T-helper 22 cell (primary cell): ENCODE measurements at places on chromosomes 11 and 22.

DNA sequence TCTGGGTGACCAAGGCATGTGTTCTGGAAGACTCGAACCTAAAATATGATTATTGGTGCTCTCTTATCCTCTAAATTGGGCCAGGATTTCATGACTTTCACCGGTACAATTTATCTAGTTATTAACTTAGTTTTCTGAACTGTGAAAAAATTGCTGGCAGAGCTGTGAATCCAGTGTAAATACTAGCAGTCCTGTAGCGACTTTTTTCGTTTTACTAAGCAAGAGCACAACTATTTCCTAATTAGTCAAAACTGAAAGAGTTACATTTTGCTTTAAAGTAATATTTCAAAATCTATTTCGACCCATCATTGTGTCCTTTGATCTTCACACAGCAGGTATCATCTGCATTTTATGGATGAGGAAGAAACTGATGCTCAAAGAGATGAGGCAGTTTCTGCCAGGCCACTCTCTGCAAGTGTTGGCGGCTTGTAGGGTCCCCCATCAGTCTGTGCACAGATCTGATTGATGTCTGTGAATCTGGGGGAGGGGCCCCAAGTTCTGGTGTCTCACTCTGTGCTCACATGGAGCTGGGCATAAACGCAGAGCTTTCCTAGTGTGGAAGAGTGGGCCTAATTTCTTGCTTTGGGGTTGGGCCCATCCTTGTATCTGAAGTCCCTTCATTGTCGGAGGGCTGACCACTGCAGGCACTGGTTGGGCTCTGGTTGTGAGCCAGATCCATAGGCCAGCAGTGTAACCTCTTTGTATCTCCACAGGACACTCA, 1.4 kb upstream of the TRMT2A start:
- DNase-seq = no peak

DNA sequence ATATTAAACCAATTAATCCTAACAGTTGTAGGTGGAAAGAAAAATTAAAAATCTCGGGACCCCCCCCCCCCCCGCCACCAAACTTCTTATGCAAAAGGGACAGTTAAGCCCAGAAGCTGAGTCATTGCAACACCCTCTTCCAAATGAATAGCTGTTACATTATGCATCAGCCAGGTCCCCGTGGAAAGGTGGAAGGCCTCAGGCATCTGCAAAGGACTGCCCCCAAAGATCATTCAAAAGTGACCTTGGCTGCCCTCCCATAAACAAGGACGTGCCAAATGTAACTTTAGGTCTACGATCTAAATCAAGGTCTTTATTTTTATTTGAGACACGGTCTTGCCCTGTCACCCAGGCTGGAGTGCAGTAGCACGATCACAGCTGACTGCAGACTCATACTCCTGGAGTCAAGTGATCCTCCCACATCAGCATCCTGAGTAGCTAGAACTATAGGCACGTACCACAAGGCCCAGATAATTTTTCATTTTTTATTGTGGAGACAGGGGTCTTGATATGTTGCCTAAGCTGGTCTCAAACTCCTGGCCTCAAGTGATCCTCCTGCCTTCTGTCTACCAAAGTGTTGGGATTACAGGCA, 22.8 kb downstream of the SYN3 start:
- DNase-seq = no peak

DNA sequence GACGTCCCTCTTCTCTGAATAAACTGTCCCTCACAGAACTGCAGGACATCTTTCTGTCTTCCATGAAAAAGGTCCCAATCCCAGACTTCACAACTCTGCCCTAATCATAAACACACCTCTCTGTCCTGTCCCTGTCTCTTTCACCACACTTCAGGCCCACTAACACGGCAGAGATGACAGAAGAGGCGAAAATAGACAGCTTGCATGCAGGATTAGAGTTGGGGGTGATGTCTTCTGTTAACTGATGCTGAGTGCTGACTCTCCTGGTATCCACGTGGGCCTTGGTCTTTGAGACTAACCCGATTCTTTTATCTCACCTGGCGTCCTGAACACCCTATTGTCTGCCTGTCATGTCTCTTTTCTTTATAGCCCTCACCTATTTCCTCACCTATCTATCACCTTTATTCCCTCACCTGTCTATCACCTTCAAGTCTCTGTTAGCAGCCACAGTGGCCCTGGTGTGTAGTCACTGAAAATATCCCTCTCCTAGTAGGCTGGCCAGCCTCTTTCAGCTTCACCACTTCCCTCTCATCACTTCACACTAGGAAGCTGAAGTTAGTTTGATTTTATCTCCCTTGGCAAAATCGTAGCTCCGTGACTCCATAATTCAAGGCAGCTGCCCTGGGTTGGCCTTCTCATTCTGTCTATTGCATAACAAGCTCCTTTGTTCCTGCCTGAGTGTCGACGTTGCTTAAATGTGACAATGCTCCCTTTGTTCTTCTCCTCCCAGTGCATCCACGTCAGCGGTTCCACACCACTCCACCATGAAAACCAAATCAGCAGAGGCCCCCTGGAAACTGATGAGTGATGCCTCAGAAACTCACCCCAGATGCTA, 30.6 kb upstream of the DRD2 start:
- no peak for DNase-seq

- DNase-seq = no peak
Observed at GRCh38 chr22:48713272-48714205, 1114.1 kb downstream of the BRD1 start.

DNA sequence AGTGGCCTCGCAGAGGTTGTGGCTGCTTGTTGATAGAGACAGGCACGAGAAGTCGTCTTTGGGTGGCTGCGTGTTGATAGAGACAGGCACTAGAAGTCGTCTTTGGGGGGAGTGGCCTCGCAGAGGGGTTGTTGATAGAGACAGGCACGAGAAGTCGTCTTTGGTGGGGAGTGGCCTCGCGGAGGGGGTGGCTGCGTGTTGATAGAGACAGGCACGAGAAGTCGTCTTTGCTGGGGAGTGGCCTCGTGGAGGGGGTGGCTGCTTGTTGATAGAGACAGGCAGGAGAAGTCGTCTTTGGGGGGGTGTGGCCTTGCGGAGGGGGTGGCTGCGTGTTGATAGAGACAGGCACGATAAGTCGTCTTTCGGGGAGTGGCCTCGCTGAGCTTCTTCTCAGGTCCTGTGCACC, 328.8 kb downstream of the TBC1D22A start:
- DNase-seq = no peak

DNA sequence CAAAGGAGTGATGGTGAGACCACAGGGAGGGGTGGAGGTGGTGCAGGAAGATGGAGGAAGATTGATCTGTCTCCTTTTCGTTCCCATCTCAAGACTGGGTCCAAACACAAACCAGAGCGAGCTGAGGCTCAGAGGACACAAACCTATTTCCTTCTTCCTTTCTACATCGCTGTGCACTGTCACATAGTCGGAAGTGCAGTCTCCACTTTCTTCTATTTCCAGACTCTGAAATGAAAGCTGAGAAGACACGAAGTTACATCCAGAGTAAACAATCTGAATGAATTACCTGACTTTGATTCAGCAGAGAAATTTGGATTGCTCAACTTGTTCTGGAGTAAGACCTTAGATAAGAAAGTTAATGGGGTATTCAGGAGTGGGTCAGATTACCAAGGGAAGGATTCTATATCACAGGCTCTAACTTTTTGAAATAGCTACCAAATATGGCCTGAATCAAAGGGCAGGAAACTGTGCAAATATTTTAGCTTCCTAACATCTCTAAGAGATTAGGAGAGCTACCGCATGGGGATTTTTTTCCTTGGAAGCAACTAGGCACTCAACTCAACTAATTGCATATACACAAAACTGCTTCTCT, 14.4 kb downstream of the OVCH2 start:
- DNase-seq = no peak

- DNase-seq = no peak
Observed at GRCh38 chr11:14270690-14271542, 88.1 kb downstream of the RRAS2 start.

DNA sequence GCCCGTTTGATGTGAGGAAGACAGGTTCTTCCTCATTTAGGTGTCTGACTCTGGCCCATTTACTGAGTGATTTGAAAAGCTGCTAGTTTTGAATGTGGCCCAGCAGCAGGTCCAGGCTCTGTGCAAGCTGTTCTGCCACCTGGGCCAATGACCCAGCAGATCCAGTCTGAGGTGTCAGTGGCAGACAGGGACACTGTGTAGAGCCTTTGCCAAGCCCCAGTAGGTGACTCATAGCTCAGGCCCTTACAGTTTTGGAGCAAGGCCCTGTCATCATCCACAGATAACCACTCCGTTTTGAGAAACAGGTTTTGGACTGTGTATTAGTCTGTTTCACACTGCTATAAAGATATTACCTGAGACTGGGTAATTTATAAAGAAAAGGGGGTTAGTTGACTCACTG, 23.9 kb downstream of the TSPAN32 start:
- DNase-seq = no peak

- no peak for DNase-seq
Observed at GRCh38 chr11:120797143-120797542, 226.8 kb upstream of the TBCEL start.

- no peak for DNase-seq
Observed at GRCh38 chr22:48824712-48825651, 1002.7 kb downstream of the BRD1 start.

DNA sequence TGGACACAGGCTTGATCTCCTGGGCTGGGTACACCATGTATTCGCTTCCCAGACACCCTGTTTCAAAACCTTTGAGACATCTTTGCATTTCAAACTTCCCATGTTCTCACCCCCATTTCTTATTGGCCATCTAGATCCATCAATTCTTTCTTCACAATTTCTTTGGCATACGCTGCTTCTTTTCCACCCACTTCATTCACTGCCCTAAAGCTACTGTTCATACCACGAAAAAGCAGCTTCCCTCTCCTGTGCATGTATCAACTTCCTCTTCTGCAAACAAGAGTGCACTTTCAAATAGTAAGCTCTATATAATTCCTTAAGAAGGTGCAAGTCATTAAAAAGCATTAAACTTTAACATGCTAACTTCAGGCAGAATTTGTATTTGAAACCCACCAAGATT, 21.4 kb downstream of the UVRAG start:
- DNase-seq = no peak

GRCh38 chr22:40027191-40028097, 32.7 kb downstream of the FAM83F start:
- no peak for DNase-seq

DNA sequence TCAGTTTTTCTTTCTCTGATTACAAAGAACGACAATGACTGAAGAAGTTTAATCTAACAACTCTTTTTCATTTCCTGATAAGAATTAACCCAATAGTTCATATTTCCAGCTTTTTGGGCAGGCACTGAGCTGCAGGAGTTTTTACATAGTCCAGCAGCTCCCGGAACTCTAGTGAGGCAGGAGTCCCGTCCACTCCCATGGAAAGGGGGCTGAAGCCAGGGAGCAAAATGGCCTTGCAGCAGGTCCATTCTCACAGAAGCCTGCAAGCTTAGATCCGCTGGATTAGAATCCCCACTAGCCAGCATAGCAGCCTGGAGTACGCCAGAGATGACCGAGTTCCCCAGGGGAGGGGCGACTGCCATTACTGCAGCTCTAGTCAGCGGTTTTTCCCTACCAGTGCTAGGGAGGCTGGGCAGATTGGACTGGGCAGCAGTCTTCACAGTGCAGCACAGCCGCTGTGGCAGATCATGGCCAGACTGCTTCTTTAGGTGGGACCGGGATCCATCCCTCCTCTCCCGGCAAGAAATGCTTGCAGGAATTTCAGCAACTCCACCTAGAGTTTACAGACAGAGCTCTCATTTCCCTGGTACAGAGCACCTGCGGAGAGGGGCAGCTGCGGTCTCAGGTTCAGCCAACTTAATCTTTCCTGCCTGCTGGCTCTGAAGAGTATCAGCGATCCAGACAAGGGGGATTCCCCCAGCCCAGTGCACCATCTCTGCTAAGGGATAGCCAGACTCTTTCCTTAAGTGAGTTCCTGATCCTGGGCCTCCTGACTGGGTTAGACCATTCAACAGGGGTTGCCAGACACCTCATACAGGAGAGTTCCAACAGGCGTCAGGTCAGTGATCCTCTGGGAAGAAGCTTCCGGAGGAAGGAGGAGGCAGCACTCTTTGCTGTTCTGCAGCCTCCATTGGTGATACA, 742 bp upstream of the CASP4 start:
- no peak for DNase-seq

GRCh38 chr11:100830274-100830673, 143.2 kb downstream of the ARHGAP42 start:
- DNase-seq = no peak

GRCh38 chr11:130175898-130176297, 16.3 kb downstream of the ST14 start:
- no peak for DNase-seq

DNA sequence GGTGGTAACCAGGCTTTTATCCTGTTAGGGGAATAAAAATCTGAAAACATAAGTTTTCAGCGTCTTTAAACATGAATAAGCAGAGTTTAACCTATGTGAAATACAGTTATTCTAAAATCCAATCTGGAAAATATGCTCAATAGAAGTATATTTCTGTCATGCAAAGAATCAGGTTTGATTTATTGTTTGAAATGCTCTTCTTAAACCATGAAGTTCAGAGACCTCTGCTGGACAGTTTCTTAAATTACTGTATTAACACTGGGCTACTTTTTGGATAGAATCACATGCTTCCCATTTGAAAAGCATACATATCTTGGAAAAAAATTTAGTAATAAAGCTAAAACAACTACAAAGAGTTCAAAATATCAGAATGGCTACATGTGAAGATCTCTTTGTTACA, 25.4 kb downstream of the APIP start:
- DNase-seq = no peak

GRCh38 chr11:71991494-71991893, 7.2 kb upstream of the IL18BP start:
- no peak for DNase-seq

DNA sequence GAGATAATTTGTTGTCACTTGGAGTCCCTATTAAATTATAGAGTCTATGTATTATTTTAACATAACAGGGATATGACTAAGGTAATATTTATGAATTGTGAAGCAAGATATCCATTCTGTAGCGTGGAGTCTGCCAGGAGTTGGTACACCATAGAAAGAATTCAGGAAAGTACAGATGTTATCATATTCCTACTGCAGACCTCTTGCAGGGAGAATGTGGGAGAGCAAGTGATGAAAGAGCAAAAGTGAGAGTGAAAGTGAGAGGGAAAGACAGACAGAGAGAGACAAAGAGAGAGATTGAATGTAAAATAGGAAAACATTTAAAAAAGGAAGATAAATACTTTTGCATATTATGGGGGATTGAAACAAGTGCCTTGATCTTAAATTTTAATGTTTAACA, 468.8 kb downstream of the CNTN5 start:
- no peak for DNase-seq
